Brain (organoid and tissue), 16 donors: ENCODE measurements at places on chromosomes 11 and 22. TPM values are rescaled to one million over a fixed set of nuclear protein-coding genes. Genes with fewer than 3 reads are reported as not detected.

KCNA4 gene
- polyA plus RNA-seq: 0.27 TPM

RFPL3 gene
- polyA plus RNA-seq: not detected

MOGAT2 gene
- polyA plus RNA-seq: not detected

ARHGAP8 gene
- 2.5 TPM for polyA plus RNA-seq

MYOD1 gene
- polyA plus RNA-seq: not detected

WT1 gene
- polyA plus RNA-seq: not detected

SMIM35 gene
- polyA plus RNA-seq: 1.1 TPM

PTPMT1 gene
- 52.2 TPM for polyA plus RNA-seq

TMPRSS13 gene
- 0.08 TPM for polyA plus RNA-seq

JHY gene
- 11.8 TPM for polyA plus RNA-seq

C22orf23 gene
- polyA plus RNA-seq: 1.2 TPM

TXNRD2 gene
- polyA plus RNA-seq: 22.2 TPM

SNX15 gene
- 87.0 TPM for polyA plus RNA-seq

NDUFA6 gene
- 73.4 TPM for polyA plus RNA-seq

PLAAT5 gene
- 1.5 TPM for polyA plus RNA-seq

HTR3A gene
- 1.5 TPM for polyA plus RNA-seq

GRCh38 chr11:13952668-13953067, 9.9 kb upstream of the SPON1 start:
- DNase-seq: no peak

- DNase-seq: no peak
Observed at GRCh38 chr22:29831186-29831921, 6.7 kb downstream of the ASCC2 start.

GRCh38 chr11:64787526-64788320, 9.4 kb upstream of the SF1 start:
- DNase-seq: peak; percentile 28

- DNase-seq: no peak
Observed at GRCh38 chr11:119366690-119367620, 14.5 kb downstream of the USP2 start.

GRCh38 chr11:96303980-96304379, 39.0 kb downstream of the MAML2 start:
- no peak for DNase-seq

- DNase-seq: no peak
Observed at GRCh38 chr11:75090671-75091177, 6.0 kb downstream of the OR2AT4 start.

DNA sequence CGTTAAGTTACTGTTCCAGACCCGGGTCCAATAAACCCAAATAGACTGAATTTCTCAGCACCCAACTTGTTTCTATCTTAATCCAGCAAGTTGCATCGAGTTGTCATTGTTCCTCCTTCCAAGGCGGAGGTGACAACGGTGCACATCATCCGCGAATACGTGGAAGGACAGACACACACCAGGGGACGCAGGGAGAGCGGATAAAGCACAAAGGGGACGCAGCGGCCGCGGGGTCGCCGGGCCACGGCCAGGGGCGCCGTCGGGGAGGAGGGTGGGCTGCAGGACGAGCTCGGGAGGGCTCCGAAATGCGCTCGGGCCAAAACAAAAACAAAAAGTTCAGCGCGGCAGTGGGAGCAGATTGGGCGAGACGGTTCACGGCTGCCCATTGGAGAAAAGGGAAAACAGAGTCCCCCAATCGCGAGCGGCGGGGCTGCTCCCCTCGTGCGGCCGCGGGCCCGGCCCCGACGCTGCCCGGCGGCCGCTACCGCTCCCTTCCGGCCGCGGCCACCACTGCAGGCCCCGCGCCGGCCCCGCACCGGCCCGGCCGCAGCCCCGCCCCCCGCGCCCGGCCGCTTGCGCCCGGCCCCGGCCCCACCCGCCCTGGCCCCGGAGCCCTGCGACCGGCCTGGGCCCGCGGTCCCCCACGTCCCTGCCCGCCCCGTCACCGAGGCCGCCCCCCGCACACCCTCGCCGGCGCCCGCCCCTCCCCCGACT, 518 bp downstream of the KMT5B start:
- DNase-seq: peak; percentile 81

- DNase-seq: no peak
Observed at GRCh38 chr11:10551290-10551592, 10.3 kb upstream of the RNF141 start.

DNA sequence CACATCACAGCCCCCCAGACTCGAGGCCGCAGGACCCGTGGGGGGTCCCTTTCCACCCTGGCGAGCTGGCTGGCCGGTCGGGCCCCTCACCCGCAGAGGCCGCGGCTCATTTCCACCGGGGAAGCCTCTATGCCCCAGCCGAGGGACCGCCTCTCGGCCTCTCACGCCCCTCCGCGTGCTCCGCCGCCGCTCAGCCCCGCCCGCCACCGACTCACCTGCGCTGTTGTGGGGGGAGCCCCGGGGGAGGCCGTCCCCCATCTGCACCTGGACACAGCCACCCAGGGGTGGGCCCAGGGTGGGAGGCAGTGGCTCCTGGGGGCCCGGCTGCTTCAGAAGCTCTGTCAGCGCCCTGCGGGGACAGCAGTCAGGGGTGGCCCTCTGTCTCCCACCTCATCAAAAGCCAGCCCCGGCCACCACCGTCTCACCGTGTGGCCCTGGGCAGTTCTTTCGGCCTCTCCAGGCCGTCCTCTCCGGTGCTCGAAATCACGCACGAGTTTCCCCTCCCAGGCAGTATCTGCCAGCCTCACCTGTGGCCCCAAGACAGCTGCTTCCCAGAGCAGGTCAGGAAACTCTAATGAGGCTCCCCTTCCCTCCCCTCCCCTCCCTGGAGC, 3.8 kb downstream of the SHISA8 start:
- no peak for DNase-seq

DNA sequence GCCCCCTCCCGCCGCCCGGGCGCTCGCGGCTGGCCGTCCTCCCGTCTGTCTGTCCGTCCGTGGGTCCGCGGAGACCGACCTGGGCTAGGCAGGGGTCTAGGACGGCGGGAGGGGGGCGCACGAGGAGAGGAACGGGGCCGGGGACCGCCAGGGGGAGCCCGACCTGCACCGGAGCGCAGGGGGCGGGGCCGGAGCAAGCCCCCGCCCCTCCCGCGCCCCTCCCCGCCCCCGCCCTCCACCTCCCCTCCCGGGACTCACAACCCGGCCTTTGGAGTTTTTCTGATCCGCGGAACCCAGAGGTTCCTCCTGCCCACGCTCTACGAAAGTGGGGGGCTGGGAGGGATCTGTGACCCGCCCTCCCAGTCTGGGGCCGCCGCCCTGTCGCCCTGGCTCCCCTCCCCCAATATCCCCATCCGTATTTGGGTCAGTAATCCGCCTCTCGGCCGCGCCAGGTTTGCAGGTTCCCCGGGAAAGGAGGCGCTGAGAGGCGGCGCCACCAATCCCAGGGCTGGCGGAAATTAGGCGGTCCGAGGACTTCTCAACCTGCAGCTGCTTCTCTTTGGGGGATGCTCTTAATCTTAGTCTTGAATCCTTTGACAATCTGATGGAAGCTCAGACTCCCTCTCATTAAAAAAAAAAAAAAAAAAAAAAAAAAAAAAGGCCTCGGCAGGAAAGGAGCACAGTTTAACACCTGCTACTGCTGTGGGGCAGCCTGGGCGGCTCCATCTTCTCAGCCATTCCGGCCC, 925 bp upstream of the KCNJ11 start:
- peak; percentile 91 for DNase-seq

- no peak for DNase-seq
Observed at GRCh38 chr11:2758751-2759150, 59.0 kb upstream of the KCNQ1OT1 start.

GRCh38 chr22:19037282-19038163, 84.7 kb downstream of the DGCR2 start:
- DNase-seq: no peak

- peak; percentile 15 for DNase-seq
Observed at GRCh38 chr22:50115693-50116092, 25.9 kb downstream of the MOV10L1 start.

GRCh38 chr11:134413043-134413825, 1.2 kb upstream of the B3GAT1 start:
- DNase-seq: peak; percentile 46

- no peak for DNase-seq
Observed at GRCh38 chr11:71075871-71076420, 176.4 kb downstream of the SHANK2 start.

DNA sequence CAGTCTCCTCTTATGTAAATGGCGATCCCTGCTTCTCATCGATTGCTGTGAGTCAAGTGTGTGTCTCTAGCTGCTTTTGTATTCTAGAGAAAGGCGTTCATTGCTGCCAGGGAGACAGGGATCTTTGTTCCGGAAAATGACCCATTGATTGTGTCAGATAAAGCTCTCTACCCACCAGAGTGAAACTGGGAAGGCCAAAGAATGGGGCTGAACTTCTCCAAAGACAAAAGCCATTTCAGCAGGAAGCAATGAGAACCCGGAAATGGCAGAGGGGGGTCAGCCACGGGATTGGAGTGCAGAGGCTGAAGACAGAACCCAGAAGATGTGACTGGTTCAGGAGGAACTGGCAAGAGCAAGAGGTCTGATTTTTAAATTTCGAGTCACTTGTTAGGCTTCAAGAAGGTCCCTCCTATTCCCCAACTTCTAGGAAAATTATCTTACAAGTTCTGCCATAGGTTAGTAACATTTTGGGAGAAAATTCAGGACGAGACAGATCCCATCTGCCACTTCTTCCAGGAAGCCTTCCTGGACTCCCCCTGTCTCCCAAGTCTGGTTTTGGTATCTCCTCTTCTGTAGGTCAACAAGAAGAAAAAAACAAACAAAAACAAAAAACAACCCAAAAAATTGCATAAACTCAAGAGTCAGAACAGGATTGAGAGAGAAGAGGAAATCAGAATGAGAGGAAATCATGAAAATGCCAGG, 110.6 kb downstream of the NECTIN1 start:
- DNase-seq: peak; percentile 44

GRCh38 chr11:123086305-123086704, 24.4 kb upstream of the HSPA8 start:
- DNase-seq: no peak

DNA sequence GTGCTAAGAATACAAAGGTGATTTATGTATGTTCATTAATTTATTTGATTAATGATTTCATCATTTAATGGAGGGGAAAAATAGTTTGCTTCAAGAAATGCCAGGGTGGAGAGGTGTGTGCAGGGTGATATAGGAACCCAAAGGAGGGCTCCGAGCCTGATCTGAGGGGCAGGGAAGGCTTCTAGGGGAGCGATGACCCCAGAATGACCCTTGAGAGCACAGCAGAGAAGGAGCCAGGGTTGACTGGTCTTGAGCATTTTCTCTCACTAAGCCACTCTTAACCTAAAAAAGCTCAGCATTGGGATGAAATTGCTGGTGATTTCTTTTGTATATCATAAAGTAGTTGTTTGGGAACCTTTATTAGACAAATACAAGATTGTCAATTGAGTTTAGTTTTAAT, 35.1 kb downstream of the HIPK3 start:
- no peak for DNase-seq

GRCh38 chr11:133980665-133981064, 23.9 kb upstream of the IGSF9B start:
- no peak for DNase-seq

- DNase-seq: no peak
Observed at GRCh38 chr11:128903248-128904061, 12.3 kb downstream of the KCNJ5 start.

DNA sequence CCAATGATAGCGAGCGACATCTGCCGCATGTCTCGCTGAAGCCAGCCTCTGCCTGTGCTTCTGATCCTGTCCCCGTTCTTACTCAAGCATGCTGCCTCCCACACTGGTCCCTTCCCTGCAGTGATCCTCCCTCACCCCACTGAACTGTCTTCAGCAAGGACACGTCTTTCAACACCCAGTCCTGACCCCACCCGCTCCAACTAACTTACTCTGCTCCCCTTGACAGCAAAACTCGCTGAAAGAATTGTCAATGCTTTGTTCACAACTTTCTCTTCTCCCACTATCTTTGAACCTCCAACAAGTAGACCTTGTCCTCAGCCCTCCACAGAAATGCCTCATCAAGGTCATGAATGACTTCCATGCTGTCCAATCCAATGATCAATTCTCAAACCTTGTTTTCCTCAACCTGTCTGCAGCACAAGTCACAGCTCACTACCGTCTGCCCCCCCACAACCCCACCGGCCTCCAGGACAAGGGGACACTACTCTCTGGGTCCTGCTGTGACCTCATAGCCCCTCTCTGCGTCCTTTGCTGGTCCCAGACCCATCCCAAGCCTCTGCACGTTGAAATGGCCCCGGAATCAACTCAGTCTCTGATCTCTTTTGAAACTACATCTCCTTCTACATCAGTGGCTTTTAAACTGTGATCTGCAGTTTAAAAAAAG, 108.0 kb downstream of the MICAL3 start:
- DNase-seq: no peak

- DNase-seq: no peak
Observed at GRCh38 chr22:50320116-50320515, 6.7 kb downstream of the DENND6B start.

- no peak for DNase-seq
Observed at GRCh38 chr22:46089426-46090035, 60.8 kb upstream of the PPARA start.

DNA sequence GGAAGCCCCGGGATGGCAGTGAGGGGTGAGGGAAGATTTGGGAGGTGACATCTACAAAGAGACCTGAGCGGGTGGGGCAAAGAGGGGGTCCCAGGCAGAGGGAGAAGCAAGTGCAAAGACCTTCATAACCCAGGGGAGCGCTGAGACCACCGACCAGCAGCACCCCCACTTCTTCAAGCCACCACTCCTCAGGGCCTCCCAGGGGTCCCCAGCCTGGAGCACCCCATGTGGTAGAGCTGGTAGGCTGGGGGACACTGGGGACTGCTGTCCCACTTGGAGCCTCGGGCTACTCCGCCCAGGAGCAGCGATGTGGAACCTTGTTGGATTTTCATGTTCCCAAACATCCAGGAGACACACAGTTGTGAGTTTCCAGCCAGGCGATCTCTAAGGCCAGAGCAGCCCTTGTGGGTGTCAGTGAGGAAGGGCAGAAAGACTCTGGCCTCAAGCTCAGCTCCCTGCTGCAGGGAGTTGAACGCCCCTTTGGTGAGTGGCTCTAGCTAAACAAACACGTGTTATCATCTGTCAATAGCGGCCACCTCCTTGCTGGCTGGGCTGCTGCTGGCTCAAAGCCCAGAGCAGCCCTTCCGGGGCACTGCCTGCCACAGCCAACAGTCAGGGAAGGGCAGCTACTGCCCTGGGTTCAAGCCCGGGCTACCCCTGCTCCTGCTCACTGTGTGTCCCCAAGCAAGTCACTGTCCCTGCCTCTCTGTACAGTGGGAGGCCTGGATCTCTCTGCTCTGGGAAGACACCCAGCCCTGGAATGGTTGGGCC, 25.7 kb upstream of the CHKA start:
- DNase-seq: peak; percentile 20

GRCh38 chr11:46265764-46266163, 11.7 kb upstream of the CREB3L1 start:
- DNase-seq: no peak

DNA sequence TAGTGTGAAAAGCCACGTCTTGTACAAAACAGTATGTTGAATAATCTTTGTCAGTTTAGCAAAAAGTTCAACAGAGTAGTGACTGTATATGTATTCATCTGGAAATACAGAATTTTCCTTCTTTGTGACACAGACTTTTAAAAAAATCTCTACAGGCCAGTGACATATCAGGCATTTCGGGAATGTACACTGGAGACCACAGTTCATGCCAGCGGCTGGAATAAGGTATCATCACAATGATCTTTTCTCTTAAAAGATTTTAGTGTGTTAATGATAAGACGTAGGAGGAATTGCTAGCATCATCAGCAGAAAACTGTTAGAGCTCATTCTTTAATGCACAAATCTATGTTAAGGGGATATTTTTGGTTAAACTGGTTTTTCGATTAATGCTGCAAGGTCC, 57.4 kb downstream of the BCL2L13 start:
- no peak for DNase-seq

- no peak for DNase-seq
Observed at GRCh38 chr22:26700462-26700861, 43.1 kb downstream of the MIAT start.
